ENCODE measurements at places on chromosomes 12 and 14. TPM values are rescaled to one million over a fixed set of nuclear protein-coding genes. Genes with fewer than 3 reads are reported as not detected.

Gene DDX54
- total RNA-seq, result 122 TPM

Gene ALDH6A1
- total RNA-seq, result 10.8 TPM

Gene ADGRD1
- total RNA-seq, result 0.84 TPM

Gene NANOG
- total RNA-seq, result not detected

Gene FAR2
- 5.2 TPM for total RNA-seq

Gene CPNE6
- total RNA-seq, result not detected

Gene PWP1
- 63.2 TPM for total RNA-seq

Gene BEGAIN
- total RNA-seq, result 3.0 TPM

Gene LRP1-AS
- total RNA-seq, result not detected

Gene KRT73
- total RNA-seq, result 0.09 TPM

Gene NPFF
- 0.57 TPM for total RNA-seq

Gene C12orf50
- total RNA-seq, result not detected

Gene CRACR2A
- total RNA-seq, result 27.0 TPM

All from activated CD4-positive, alpha-beta T cell treated with anti-CD3 and anti-CD28 coated beads, Interleukin-2, amount 10 ng/mL, durations not matched to agents 24 days and 14 days (primary cell).